ENCODE measurements at places on chromosomes 6 and 20.

DNA sequence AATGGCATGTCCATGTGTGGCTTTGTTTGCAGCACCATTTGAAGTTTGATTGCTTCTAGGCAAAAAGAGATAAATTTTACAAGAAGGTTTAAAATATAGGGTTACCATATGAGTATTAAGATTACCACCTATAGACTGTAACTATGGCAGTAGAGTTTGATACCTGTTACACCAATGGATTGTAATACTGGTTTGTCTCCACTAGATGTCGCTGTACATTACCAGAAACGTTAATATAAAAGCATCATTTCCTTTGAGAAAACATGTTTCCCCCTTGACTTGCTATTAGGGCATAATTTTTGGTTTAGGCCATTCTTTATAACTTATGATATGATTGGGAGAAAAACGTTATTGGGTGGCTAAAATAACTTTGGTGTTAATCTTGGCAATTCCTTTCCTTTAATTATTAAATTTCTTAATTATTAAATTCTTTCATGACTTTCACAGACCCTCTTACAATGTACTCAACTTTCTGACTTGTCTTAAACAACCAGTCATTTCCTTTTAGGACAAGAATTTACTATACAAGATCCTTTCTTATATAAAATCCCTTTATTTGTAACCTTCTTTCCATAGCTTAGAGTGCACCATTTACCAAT, 42.8 kb downstream of the HLA-DPB1 start:
- DNase-seq: no peak

- DNase-seq: no peak
These were observed 726.6 kb downstream of the RFPL4B start for GRCh38 chr6:113073611-113074191.

DNA sequence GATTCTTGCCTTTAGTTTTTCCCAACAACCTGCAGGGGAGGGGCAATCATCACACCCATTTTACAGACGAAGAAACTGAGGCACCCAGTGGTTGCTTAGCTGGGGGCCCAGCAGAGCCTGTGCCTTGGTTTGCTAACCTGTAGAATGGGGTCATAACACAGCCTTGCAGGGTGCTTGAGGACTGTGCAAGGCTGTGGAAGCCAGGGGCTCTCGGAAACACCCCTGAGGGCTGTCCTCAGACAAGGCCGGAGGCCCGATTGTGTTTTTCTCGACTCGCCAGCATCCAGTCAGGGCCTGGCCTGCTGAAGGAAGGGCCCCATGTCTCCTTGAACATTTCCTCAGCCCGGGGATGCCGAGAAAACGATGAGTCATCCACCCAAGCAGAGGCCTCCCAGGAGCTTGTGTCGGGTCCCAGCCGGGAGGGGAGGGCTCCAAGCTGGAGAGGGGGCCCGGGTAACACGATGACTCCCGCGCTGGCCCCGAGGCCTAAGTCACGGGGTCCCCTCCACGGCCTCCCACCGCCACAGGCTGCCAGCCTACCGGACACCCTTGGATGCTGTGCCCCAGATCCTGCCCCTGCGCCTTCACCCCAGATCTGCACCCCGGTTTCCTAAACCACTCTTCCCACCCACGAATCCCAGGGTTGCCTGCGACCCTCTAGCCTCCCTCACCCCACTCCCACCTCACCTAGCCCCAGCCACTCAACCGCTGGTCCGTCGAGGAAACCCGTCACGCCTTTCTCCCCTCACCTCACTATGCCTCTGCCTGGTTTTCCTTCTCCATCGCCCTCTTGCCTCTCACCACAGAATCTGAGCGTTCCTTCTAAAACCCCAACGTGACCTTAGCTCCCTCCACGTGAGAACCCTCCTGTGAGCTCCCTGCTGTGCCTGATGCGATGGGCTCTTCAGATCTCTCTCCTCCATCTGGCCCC, 10.6 kb downstream of the NOL4L start:
- no peak for DNase-seq

- DNase-seq: no peak
These were observed 66.5 kb downstream of the ESF1 start for GRCh38 chr20:13718171-13718570.

DNA sequence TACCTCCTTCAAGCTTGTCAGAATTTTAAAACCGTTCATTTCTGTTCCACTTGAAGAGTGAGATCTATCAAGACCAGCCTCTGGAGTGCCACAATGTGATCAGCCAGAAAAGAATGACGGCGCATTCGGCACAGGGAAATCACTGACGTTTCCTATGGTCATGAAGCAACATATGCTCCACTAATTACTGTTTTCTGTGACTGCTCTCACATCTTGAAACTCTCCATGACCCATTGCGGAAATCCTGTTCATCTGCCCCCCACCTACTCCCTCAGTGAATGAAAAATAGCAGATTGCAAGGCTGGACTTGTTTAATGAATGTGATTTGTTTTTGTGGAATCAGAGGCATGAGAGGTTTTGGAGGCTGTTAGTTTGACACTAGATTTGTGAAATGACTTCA, 53.2 kb downstream of the SAMD5 start:
- DNase-seq: no peak

- DNase-seq: no peak
These were observed 227.2 kb downstream of the EPM2A start for GRCh38 chr6:145508107-145508506.

DNA sequence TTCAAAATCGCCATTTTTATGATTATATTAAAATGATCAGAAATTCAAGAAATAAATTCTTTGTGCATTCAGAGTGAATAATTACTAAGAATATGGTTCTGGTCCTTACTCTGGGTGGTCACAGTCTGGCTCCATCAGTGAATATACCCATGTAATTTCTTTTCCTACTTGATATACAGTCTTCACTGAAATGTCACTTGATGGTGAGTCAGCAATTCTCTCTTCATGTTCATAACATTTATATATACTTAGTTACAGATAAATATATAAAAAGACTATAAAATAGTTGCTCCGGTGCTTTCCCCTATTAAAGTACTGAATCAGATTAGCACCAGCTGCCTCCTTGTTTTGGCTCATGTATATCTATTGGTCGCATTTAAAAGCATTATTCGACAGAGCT, 56.4 kb upstream of the MTRF1L start:
- no peak for DNase-seq

- DNase-seq: no peak
These were observed 147.4 kb upstream of the PRND start for GRCh38 chr20:4574356-4574690.

GRCh38 chr20:535958-536357, 7.6 kb downstream of the CSNK2A1 start:
- DNase-seq: no peak

GRCh38 chr6:113403966-113404595, 453.1 kb upstream of the MARCKS start:
- DNase-seq: no peak

- DNase-seq: no peak
These were observed 292.9 kb downstream of the PLCB1 start for GRCh38 chr20:8425016-8425415.

GRCh38 chr20:23520185-23520584, 29.3 kb downstream of the CST8 start:
- DNase-seq: no peak

GRCh38 chr6:103908898-103909297, 950.8 kb downstream of the HACE1 start:
- no peak for DNase-seq

- DNase-seq: no peak
These were observed 198.3 kb downstream of the ZNF217 start for GRCh38 chr20:53395188-53395923.

DNA sequence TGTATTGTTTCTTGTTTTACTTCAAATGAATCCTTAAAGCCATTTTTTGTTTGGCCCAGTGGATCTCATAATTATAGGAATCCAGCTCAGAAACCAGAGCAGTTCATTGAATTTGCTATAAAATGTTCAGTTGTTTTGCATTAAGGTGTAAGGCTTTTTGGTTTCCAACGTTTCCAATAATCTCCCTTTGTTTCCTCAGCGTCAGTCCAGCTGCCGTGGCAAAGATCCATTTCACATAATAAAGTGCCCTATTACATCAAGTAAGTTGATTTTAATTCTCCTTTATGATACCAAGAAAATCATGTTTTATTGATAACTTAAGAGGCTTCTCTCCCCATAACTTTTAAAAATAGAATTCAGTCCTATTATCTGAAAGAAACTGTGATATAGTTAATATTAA, 472.6 kb downstream of the UTRN start:
- no peak for DNase-seq

- no peak for DNase-seq
These were observed 42.3 kb upstream of the NAA20 start for GRCh38 chr20:19974630-19975435.

DNA sequence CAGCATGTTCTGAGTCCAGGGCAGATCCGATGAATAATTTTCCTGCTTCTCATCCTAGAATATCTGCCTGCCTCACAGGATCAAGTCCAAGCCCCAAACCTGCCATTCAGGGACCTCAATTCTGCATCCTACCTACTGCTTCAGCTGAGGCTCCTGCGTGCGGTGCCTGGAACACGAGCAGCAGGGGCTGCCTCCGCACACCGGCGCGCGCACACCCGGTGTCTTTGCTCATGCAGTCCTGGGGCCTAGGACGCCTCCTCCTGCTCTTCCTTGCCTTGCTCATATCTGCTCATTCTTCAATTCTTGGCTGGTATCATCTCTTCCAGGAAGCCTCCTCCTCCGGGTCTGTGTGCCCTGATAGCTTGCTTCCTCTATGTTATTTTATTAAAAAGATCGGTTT, 81.1 kb upstream of the AGPAT4 start:
- no peak for DNase-seq

DNA sequence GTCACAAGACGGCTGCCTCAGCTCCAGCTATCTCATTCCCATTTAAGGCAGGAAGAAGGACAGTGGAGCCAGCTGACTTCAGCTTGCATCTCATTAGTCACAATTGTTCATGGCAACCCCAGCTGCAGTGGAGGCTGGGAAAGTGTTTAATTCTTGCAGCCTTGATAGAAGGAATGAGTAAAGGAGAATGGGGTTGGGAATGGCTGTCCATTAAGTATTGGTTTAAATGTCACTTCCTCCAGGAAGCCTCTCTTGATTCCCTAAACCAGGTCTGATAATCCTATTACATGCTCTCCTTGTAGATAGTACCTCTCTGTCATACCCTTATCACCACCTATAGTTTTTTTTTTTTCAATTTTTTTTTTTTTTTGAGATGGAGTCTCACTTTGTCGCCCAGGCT, 166.4 kb downstream of the TFAP2C start:
- no peak for DNase-seq

DNA sequence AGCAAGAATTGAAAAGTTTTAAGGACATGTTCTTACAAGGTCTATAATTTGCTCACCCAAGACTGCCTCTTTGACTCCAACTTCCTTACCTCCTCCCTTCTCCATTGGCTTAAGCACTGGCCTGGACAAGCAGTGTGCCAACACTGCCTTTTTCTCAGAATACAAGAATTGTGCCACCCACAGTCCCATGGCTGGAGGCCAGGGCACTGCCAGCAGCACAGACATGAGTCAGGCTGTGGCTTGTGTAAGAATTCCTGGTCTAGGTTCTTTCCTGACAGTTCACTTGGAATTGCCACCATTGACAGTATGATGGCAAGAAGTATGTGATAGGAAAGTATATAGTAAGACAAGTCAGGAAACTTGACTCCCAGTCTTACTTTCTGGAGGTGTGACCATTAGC, 202.7 kb upstream of the MARCKS start:
- no peak for DNase-seq

GRCh38 chr6:143034689-143035334, 25.9 kb upstream of the AIG1 start:
- no peak for DNase-seq

DNA sequence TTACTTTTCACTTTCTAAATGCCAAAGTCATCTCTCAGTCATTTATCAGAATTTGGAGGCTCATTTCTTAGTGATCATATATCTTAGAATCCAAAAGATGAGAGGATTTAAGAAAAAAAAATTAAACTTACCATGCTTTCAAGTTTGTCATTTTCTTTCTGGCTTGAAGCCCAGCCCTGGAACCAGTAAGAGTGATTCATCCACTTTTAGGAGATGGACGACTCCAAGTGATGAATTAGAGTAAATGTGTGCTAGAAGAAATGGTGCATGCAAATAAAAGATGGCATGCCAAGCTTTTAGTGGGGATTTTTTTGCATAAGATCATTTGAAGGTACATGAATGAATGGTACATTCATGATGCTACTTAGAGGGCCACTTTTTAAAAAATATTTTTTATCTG, 20.1 kb downstream of the PLCB1 start:
- no peak for DNase-seq

- DNase-seq: no peak
These were observed 656.1 kb downstream of the EPHA7 start for GRCh38 chr6:92763274-92763584.

DNA sequence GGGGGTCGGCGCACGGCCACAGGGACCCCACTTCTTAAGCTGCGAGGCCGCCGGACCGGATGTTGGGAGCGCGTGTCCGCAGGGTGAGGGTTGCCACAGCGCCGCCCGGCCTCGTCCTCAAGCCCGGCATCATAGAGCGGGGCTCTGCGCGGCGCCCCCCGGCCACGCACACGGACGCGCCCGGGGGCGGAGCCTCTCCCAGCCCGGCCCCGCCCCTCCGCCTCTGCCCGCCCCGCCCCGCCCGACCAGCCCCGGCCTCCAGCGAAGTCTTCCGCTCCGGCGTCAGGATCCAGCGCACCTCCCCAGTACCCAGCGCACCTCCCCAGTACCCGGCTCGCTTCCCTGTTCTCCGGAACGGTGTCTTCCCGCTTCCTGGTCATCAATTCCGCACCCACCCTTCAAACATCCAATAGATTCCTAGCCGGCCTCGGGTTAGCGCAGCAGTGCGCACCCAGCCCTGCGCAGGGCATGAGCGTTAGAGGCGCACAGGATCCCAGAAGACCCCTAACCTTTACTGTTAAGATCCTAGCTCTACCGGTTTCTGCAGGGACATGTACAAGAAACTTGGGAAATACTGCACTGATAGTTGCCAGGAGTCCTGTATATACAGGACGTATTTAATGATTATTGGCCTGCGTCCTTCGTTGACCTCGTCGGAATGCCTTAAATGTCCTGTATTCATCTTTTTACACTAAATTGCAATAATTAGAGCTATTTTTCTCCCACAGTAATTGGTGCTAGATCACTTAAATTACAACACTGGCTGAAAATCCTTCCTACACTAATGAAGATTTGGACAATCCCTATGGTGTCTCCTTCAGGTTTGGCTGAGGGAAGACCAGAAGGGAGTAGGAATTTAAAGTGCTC, 535 bp upstream of the DNAAF9 start:
- peak; percentile 58 for DNase-seq
